Stimulated activated CD8-positive, alpha-beta memory T cell treated with anti-CD3 and anti-CD28 coated beads, Interleukin-4, amount 100 ng/mL, for 24 hours (primary cell): ENCODE measurements at places on chromosomes 3 and 15.
A peak's percentile ranks its signal among the peaks of the same experiment; 100 is the strongest.

GRCh38 chr15:25659251-25659650 lies 203.9 kb downstream of the ATP10A start:
- no peak for DNase-seq

GRCh38 chr15:72315706-72316370 lies 4.1 kb downstream of the CELF6 start:
- no peak for DNase-seq

DNA sequence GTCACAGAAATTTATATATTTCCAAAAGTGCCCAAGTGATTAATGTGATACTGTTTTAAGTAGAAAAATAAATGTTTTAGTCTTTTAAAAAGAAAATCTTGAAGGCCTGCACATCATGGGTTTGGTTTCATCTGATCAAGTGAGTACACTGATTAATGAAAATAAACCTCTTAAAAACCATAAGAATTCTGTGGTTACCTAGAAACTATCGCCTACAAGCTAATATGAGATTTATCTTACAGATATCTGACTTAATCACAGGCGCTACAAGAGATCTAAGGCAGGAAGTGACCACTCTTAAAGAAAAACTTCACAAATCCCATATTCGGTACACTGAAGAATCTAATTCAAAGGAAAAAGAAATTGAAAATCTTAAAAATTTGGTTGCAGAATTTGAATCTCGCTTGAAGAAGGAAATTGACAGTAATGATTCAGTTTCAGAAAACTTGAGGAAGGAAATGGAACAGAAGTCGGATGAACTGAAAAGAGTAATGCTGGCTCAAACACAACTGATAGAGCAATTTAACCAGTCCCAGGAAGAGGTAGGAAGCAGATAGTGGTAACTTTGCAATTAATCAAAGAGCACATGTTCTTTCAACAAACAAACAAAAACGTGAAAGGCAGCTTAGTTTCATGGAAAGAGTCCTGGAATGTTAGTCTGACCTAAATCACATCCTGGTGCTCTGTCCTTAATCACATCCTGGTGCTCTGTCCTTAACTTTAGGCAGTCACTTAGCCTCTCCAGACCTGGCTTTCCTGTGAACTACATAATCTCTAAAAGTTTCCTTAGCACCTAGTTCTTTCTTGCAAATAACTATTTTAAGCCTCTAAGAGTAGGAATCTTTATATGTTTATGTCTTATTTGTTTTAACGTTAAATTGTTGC lies 131.8 kb downstream of the CCNL1 start:
- DNase-seq, result no peak

DNA sequence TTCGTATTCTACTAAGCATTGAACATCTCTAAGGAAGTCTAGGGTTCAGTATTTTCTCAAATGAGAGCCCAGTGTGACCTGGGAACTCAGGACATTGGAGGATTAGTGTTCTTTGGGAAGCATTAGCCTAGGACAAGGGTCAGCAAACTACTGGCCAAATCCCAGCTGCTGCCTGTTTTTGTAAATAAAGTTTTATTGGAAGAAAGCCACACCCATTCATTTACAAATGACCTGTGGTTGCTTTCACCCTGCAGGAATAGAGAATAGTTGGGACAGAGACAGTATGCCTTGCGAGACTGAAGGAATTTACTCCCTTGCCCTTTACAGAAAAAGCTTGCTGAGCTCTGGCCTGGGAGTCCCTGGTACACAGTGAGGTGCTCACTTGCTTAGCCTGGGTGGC lies 20.6 kb downstream of the SLC6A11 start:
- no peak for DNase-seq

- DNase-seq, result no peak
These were observed 30.9 kb downstream of the UBE2E1 start for GRCh38 chr3:23836536-23837230.

DNA sequence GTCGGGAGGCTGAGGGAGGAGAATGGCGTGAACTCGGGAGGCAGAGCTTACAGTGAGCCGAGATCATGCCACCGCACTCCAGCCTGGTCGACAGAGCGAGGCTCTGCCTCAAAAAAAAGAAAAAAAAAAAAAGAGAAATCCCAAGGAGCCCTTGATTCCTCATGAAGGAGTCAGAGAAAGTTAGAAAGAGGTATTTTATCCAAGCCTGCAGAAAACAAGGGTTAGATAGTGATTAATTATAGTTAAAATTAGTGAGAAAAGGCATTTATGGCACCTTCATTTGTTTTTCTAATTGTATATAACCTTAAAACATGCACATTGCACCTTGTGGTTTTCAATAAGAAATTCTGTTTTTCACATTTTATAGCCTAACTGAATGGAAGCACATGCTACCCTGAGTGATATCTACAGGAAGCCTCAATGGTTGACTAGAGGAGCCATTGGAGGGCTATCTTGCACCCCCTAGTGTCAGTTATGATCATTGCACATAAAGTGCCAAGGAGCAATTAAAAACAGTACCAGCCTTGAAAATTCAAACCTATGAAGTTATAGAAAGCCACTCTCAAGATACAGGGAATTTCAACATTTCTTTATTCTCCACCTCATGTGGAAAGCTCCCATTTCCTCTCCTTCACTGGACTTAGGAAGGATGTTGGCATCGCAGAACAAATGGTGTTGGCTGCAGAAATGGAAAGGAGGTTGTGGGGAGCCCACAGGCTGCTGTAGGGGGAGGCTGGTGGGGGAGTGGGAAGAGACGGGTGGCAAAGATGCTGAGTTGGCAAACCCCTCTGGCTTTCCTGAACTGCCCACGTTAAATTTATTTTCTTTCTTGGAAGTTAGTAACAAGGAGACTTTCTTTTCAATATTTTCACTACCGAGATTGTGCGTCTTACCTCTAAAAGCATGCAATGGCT lies 48.5 kb downstream of the ITGA11 start:
- DNase-seq, result no peak

DNA sequence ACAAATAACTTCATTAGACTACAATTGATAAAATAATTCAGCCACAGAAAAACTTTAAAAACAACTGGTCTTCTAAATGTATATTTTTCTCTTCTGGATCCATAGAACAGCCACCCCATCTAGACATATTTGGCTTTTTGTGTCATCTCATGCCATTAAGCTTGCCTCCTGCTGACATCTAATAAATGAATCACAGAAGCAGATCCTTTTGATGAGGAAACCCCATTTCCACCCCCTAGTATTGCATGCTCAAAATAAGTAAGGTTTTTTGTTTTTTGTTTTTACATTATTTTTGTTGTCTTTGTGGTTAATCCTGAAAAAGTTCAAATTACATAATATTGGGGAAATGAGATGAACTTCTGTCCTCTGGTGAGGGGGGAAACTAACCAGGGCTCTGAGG lies 94.8 kb downstream of the DUT start:
- DNase-seq, result no peak

- no peak for DNase-seq
These were observed 339.1 kb downstream of the TIGIT start for GRCh38 chr3:114632757-114633424.

- DNase-seq, result no peak
These were observed at the start of gene CRABP1 for GRCh38 chr15:78340231-78341056. TSS of gene CRABP1 (plus strand) at chr15:78340353. CDS start at chr15:78340429, 76 bp downstream.

DNA sequence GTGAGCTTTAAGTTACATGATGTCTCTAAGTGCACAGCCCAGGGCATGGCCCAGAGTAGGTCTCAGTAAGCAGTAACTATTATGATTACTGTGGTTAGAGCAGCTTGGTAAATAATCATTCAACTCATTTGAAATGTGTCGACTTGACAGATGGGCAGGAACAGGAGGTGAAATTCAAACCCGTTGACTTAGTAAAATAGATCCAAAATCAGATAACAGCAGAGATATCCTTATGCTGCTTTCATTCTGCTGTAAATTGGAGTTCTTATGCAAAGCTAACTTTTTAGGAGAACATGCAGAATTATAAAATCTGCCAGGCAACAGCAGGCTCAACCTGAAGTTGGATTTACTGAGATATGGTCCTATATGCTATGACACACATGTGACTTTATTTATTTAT lies 118.7 kb upstream of the KLHL25 start:
- DNase-seq, result no peak

DNA sequence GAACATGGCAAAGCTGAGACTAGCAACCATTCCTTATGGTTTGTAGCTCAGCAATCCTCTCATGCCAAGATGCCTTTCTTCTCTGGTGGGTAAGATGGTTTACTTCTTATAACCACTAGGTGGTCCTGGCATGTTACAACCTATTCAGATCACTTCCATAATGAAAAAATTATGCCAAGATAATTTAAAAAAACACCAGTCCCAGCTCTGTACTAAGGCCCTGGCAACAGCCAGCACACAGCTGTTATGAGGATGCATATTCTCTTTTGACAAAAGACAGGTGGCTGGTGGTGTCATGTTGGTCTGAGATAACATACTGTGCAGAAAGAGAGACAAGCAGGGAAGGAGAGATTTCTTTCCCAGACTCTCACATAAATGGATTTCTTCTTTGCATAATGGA lies 65.7 kb upstream of the FRMD4B start:
- DNase-seq, result no peak

DNA sequence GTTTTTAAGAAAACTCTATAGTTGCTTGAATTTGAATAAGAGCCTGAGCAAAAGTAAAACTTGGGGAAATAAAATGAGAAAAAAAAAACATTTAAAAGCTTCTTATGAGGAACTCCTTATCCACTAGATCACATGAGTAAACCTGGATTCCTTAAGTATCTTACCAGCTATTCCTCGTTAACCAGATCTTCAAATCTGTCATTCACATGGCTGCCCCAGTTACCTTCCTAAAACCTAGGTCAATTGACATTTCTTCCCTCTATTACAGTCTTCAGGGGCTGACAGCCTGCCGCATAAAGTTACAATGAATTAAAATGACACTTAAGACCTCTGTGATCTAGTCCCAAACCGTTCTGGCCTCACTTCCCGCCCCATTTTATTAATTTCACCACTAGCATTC lies 583.6 kb downstream of the NR2F2 start:
- DNase-seq, result no peak

DNA sequence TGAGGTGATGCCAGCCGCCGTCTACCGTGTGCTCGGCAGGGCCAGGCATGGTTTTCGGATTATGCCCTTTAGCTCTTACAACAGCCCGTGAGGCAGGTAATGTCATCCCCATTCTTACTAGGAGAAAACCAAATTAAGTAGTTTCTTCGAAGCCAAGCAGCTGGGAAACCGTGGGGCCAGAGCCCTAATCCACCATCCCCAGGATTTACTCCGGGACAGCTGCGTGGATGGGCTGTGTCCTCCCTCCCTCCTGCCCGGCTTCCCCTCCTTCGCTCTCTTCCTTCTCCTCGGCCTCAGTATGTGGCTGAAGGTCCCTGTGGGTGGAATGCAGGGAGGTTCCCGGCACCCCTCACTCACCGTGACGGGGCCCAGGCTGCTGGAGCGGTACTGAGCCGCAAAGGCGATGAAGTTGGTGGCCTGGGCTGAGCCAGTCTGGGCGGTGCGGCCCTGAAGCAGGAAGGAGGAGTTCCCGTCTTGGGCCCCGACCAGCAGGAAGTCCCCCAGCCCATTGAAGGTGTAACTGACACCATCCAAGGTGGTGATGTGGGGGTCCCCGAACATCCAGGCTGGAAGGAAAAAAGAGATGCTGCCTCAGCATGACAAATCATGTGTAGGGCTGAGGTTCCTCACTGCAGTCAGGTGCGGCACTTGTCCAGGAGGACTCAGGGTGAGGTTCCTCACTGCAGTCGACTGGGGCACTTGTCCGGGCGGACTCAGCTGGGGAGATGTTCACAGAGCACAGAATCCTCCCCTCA lies 42.5 kb downstream of the MUC20 start:
- DNase-seq, result no peak

GRCh38 chr3:134249935-134250716 lies 533 bp downstream of the RYK start:
- peak; percentile 40 for DNase-seq

DNA sequence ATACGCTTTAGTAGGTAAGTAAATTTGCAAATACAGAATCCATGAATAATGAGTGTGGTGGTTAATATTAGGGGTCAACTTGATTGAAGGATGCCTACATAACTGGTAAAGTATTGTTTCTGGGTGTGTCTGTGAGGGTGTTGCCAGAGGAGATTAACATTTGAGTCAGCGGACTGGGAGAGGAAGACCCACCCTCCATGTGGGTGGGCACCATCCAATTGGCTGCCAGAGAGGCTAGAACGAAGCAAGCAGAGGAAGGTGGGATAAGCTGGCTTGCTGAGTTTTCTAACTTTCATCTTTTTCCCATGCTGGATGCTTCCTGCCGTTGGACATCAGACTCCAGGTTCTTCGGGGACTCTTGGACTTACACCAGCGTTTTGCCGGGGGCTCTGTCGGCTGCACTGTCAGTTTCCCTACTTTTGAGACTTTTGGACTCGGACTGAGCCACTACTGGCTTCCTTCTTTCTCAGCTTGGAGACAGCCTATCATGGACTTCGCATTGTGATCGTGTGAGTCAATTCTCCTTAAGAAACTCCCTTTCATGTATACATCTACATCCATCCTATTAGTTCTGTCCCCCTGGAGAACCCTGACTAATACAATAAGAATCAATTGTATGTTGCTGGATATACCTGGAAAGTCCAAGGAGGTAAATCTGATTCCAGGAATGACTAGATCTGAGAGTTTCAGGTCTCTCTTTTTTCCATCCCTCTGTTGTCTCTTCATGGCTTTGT lies 25.8 kb upstream of the NEDD4 start:
- no peak for DNase-seq

- DNase-seq, result no peak
These were observed 24.8 kb downstream of the GABRA5 start for GRCh38 chr15:26891448-26892181.

DNA sequence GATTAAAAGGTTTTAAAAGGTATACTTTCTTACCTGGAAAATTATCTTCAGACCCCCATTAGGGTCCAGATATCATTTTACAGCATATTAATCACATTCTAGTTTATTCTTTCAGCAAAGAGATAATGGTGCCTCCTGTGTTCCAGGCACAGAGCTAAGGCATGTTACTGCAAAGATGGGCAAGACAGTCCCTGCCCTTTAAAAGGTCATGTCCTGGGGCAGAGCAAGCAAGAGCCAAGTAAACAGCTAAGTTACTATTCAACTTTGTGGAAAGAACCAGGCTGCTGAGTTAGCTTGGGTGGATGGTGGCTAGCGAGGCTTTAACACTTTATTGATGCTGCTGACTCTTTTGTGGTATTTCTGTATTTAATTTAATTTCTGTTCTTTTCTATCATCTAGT lies 75.0 kb downstream of the LRRC28 start:
- no peak for DNase-seq

GRCh38 chr15:66931768-66932633 lies 133.4 kb upstream of the SMAD3 start:
- DNase-seq, result no peak

GRCh38 chr3:51371943-51372557 lies 13.0 kb upstream of the MANF start:
- no peak for DNase-seq

DNA sequence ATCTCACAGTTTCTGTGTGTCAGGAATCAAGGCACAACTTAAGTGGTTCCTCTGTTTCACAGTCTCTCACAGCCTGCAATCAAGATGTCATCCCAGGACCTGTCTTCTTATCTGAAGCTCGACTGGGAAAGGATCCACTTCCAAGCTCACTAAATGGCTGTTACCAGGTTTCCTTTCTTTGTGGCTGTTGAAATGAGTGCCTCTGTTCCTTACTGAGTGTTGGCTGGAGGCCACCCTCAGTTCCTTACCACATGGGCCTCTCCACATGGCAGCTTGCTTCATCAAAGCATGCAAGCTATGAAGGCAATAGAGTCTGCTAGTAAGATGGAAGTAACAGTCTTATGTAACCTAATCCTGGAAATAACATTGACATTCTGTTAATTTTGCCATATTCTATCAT lies 174.0 kb downstream of the ERC2 start:
- DNase-seq, result no peak
